ENCODE measurements at places on chromosomes 1 and 21.

- DNase-seq: no peak
These were observed 13.9 kb upstream of the OLIG1 start for GRCh38 chr21:33055991-33056390.

DNA sequence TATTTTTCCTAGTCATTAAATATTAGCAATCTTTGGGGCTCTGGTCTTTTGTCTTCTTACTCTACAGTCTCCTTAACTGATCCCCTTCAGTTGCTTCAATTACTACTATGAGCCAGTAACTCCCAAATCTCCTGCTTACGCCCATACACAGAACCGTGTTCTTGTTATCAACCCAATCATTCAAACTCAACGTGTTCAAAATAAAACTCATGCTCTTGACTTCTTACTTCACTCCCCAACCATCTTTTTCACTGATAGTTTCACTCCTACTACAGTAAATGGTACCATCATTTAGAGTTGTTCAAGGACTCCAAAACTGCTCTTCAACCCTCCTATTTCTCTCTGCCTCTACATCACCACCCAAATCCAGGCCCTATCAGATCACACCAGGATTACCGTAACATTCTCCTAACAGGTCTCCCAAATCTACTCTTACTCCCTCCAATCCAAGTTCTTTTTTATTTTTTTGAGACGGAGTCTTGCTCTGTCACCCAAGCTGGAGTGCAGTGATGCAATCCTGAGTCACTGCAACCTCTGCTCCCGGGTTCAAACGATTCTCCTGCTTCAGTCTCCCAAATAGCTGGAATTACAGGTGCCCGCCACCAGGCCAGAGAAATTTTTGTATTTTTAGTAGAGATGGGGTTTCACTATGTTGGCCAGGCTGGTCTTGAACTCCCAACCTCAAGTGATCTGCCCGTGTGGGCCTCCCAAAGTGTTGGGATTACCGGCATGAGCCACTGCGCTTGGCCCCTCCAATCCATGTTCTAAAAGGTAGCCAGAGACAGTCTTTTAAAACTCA is 3.0 kb downstream of the YARS1 start:
- DNase-seq: peak; percentile 37

- no peak for DNase-seq
These were observed 12.7 kb downstream of the ERRFI1 start for GRCh38 chr1:8013399-8013798.

DNA sequence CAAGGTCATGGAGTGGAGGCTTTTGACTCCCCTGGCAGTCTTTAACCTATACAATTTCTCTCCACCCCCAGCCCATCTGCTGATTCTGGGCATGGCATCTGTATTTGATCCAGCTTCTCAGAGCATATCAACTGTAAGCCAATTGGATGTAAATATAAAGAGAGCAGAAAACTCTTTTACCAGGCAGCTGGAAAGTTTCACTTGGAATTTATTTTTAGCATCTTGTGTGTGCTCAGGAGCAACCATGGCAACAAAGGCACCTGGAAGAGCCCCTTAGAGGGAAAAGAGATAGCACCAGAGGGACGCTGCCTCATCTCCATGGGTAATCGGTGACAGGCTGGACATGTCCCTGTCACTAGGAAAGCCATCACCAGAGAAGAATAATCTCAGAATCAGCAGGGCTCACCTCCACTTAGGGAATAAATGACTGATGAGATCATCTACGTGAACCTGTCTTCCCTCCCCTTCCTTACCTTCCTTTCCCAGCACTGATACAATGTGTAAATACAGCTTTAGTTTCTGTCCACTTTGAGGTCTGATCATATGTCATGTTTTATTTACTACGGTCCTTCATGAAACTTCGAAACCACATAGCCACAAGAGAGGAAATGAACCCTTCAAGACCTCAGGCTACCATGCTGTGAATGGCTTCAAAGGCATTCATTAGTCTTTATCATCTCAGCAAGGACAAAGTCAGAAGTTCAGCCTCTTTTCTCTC is 25.3 kb upstream of the SIPA1L2 start:
- no peak for DNase-seq

GRCh38 chr1:21268281-21269239 is 21.7 kb downstream of the ECE1 start:
- DNase-seq: no peak

DNA sequence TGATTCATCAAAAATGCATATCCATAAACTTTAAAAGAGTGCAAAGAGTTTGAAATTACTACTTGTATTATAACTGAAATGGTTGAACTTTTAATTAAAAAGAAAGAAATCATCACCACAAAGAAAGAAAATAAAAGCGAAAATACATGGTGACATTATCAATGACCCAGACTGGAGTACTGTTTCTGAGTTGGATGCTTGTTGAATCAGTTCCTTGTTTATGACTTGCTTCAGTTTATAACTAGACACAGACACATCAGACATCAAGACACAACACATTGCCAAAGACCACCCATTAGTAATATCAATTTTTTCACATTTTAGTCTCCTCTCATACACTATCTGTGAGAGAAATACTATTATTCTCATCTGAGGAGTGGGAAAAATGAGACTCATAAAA is 293.0 kb downstream of the MRPL39 start:
- DNase-seq: no peak

All from ELF-1 (cell line).